ENCODE measurements at places on chromosomes 6 and 20.

DNA sequence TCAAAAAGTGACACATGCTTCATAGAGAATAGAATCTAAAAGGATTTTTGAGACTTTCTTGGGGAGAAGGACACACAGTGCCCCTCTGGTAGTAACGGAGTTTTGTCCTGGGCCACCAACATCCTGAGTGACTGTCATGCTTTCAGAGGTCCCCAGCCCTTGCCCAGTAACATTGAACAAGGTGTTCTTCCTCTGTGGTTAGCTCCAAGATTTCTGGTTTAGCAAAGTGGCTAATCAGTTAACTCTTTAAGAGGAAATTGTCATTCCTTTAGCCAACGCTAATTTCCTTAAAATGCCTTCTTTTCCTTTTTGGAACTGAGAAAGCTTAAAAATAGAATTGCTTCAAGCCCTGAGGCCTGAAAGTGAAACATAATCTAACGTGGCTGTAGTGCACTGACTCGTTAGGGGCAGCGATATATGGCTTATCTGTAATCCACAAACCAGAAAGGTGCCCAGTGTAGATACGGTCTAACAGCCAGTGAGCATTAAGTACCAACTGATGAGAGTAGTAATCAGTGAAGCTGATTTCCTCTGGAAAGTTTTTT, 7.8 kb downstream of the E2F3 start:
- no peak for DNase-seq

GRCh38 chr6:164812706-164813105, 496.7 kb downstream of the C6orf118 start:
- no peak for DNase-seq

- no peak for DNase-seq
Measured at GRCh38 chr6:146550911-146551310, 7.3 kb downstream of the RAB32 start.

GRCh38 chr6:13065581-13065980, 262.8 kb downstream of the TBC1D7 start:
- DNase-seq, result no peak

DNA sequence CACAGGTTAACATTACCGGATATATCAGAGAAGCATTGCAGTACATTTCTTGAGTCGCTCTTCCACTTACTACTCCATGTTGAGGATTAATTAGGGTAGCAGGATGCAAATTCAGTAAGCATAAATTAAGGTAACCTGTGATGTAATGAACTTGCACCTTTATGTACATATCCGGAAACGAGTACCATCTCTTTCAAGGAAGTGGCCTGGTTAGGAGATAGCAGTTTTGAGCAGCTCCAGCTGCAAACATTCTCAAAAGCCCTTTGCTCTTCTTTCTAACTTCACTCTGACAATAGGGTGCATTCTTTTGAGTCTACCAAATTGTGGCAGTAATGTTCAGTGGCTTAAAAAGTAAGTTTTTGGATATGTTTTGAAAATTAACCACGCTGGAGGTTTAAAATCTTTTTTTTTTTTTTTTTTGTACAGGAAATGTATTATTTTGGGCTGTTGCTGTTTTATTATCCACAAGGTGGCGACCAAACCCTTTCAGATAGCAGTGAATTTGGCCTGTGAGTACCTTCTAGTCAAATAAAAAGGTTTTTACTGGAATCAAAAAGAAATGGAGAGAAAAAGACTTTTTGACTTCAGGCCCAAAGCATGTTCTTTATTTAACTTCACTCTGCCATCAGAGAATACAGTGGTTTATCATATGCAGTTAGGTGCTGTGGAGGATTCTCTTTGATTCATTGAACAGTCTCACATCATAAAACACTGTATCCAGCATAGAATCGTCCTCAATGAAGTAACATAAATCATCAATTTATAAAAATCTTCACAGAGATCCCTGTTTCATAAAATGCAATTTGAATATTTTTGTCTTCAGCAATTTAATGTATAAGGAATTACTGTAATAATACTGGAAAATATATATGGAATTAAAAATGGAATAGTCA, 8.9 kb downstream of the FAM217B start:
- DNase-seq, result no peak

DNA sequence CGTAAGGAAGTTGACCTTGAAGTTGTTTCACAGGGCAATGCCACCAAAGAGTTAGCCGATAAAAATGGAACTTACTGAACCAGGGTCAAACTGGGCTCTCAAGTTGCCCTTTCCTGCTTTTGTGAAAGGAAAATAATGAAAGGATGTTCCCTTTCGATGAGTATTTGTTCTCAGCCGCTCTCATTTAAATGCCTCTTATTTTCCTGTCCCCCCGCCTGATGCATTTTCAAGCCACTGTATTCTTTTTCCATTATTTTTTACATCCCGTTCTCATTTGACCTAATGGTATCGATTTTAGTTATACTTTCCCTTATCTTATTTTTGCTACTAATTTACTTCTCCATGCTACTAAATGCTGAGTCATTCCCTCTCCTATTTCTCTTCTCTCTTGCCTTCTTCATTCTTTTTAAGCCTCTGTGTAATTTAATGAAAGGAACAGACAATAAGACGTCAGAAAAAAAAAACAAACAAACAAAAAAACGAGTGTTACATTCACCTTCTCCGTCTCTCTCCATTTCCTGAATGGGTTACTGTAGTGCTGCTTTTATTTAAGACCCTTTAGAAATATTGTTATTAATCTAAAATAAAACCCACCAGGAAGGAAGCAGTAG, 655 bp upstream of the NDUFAF4 start:
- no peak for DNase-seq

DNA sequence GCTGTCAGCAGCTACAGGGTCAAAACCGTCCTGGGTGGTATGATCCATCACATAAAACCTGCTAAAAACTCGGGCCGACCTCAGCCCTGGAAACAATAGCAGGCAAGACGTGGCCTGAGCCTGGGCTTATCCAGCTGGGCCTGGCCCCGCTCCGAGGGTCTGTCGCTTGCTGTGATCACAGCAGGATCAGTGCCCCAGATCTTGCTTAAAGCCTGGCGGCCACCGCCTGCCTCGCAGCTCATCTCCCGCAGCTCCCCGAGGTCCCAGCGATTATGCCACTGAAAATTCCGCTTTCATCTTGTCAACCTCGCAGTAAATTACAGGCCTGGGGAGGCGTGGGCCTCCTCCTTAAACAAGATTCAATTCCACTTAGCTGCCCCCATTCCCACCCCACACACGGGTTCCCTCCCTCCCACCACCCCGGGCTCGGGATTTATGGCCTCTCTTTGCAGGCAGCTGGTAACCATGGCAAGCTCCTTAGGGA, 40.1 kb downstream of the CDH22 start:
- DNase-seq, result no peak

DNA sequence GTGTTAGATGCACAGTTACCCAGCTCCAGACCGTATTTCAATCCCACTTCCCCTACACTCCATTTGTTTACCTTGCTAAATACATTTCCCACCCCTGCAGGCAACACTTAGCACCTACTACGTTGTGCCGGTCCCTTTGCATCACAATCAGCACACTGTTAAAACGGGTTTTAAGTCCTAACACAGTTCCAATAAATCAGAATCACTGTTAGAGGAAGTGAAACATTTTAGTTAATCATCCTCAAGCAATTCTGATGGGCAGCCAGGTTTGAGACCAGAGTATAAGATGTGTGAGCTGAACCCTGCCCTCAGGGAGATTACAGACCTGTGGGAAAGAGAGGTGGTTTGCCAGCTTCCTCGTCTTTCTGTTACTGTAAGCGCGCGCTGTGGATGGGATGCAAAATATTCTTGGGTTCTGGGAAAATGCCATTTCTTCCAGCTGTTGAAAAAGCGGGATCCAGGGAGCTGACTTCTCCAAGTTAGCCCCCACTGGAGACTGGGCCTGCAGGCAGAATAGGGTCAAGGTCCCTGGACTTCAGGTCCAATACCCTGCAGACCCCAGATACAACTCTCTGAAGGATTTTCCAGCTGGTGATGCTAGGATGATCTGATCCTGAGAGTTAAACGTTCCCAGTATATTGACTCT, 3.1 kb downstream of the ZCCHC3 start:
- no peak for DNase-seq

GRCh38 chr20:45857882-45858216, 435 bp downstream of the ZSWIM3 start:
- DNase-seq, result no peak

- DNase-seq, result no peak
Measured at GRCh38 chr6:79159846-79160245, 74.6 kb downstream of the HMGN3 start.

DNA sequence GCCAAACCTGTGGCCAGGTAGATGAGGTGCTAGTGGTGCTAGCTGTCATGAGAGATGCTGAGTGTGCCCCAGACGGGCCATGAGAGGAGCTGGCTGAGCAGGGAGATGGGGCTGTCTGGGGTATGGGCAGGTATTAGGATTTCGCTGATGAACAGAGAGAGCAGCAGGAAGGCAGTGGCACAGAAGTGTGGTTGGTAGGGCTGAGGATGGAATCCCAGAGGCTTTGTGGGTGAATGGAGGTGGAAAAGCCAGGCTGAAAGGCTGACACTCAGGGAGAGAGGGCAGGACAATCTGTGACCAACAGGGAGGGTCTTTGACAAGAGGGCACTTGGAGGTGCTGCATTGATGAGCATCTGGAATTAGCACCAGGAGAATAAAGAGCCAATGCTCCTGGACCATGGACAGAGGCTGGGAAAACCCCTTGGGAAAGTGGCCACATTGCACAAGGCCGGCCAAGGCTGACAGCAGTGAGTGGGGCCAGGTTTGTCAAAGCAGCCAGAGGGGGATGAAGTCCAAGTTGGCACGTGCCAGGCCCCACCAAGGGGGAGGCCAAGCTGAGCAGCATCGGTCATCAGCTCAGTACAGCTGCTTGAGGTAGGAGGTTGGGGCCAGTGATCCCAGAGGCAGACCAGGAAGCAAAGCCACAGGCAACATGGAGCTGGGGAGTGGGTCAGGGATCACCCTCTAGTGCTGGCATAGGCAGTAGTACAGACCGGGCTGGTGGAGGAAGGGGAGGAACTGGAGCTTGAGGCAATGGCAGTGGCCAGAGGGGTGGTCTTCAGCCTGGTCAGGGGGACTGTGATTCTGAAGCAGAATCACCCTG, 19.7 kb upstream of the SGK2 start:
- DNase-seq, result no peak

DNA sequence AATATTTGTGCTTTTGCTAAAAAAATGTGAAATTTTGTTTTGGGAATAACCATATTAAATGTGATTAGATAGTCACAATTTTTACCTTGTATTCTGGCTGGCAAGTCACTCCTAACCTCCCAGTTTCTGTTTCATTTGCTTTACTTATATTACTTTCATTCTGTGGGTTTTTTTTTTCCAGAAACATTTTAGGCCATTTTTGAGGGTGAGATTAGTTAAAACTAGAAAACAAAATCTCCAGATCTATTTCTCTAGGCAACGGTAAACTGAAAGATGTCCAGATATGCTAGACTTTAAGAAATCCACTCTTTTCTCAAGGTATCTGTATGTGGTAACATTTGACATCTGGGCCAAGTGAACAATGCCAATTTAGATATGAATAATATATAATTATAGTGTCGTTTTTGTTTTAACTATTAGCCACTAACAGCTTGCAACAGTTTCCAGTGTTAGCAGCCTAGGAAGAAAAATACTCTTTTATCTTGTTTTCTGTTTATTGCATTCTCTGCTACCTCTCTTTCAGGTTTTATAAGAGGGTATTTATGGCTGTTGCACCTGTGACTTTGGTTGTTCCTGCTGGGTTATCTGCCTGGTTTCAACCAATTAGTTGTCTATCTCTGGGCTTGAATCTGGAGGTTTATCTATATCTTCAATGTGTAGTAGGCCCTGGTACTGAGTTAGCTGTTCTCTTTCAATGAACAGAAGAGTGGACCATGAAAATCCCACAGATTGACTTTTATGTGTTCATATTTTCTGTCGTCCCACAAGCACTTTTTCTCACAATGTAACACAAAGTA, 260.9 kb downstream of the NKAIN2 start:
- DNase-seq, result no peak

GRCh38 chr6:134063966-134064445, 11.6 kb upstream of the SLC2A12 start:
- peak; percentile 56 for DNase-seq

DNA sequence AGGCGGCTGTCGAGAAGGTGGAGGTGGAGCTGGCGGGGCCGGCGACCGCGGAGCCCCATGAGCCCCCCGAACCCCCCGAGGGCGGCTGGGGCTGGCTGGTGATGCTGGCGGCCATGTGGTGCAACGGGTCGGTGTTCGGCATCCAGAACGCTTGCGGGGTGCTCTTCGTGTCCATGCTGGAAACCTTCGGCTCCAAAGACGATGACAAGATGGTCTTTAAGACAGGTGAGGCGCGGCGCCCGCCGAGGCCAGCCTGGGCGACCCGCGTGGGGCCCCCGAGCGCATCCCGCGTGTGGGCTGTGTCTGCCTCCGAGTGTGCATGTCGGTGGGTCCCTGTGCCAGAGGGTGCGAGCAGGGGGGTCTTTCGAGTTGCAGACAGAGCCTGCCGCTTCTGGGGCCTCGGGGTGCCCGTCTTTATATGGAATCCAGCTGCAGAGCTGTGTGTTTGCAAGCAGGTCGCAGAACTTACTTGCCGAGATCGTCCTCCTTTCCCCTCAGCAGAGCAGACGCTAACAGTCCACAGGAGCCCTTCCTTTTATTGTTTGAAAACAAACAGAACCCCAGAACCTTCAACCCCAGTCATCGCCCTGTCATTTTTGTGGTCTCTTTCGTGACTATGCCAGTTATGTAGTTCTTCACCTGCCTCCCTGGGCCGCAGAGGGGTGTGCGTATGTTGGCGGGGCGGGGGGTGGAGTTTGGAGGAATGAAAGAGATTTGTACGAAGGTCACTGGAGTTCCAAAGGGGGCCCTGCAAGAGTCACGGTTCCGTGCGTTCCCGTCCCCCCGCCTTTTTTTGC, 766 bp downstream of the SLC16A10 start:
- DNase-seq, result peak; percentile 80

- no peak for DNase-seq
Measured at GRCh38 chr6:115511771-115512170, 548.9 kb downstream of the FRK start.

GRCh38 chr6:50966532-50966931, 147.9 kb downstream of the TFAP2B start:
- no peak for DNase-seq

DNA sequence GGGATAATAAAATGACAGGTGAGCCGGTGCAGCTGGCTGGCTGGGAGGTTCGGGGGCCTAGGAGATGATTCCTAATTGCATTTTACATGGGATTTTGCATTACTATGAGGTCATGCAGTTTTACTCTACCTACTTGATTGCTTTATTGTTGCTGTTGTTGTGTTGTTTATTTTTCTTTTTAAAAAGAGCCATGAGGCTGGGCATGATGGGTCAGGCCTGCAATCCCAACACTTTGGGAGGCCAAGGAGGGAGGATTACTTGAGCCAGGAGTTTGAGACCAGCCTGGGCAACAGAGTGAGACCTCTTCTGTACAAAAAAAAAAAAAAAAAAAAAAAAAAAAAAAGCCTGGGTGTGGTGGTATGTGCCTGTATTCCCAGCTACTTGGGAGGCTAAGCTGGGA, 104.8 kb downstream of the GJA1 start:
- no peak for DNase-seq

Measured in activated CD8-positive, alpha-beta memory T cell treated with anti-CD3 and anti-CD28 coated beads, Interleukin-2, amount 50 U/mL, for 48 hours (primary cell).